Left lobe of liver (tissue), 2 donors: ENCODE measurements at places on chromosomes 16 and 17.

- no peak for DNase-seq
These were observed 274.6 kb upstream of the HSBP1 start for GRCh38 chr16:83533193-83533592.

- no peak for DNase-seq
These were observed 39.1 kb downstream of the CCDC57 start for GRCh38 chr17:82173351-82174041.

GRCh38 chr17:3046753-3047152 is 16.7 kb downstream of the OR1D5 start:
- no peak for DNase-seq

DNA sequence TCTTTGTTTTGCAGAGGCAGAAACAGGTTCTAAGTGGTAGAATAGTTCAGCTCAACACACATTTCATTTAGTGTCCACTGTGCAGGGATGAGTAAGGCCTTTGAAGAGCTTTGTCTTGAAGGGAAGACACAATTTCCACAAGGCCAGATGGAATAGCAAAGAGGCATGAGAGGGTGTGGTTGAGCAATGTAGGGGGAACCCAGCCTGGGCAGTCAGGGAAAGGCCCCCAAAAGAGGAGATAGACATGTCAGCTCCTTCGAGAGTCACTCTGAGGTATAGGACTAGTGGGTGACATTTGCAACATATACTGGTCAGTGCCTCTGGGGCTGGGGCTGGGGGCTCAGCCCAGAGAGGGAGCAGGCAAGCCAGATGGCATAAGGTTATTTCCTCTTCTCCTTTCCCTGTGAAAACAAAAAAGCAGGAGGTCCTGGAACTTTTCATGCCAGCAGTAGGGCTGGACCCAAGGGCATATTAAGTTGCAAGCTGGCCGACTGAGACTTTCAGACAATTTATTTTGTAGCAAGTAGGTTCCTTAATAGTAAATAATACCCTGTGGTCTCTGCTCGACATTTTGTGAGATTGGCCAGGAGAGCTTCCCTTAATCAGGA is 7.1 kb downstream of the ALKBH5 start:
- DNase-seq, result no peak

GRCh38 chr16:2358811-2359210 is 18.3 kb upstream of the ABCA3 start:
- no peak for DNase-seq

DNA sequence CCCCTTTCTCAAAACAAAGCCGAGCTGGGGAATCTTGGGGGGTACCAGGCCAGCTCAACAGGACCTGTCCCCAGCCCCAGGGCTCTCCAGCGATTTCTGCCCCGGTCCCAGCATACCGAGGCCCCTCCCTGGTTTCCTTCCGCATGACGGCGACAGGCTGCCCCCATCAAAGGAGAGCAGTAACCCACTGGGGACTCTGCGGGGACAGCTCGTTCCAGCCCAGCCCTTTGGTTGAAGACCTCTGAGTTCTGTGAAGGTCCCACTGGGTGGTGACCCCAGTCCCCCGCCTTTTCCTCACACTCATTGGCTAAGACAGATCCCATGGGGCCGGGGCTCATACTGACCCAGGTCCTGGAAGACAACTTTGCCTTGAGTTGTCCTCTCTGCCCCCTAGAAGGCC is 4.1 kb downstream of the SMTNL2 start:
- DNase-seq, result no peak
